ENCODE measurements at places on chromosomes 16 and 17.

DNA sequence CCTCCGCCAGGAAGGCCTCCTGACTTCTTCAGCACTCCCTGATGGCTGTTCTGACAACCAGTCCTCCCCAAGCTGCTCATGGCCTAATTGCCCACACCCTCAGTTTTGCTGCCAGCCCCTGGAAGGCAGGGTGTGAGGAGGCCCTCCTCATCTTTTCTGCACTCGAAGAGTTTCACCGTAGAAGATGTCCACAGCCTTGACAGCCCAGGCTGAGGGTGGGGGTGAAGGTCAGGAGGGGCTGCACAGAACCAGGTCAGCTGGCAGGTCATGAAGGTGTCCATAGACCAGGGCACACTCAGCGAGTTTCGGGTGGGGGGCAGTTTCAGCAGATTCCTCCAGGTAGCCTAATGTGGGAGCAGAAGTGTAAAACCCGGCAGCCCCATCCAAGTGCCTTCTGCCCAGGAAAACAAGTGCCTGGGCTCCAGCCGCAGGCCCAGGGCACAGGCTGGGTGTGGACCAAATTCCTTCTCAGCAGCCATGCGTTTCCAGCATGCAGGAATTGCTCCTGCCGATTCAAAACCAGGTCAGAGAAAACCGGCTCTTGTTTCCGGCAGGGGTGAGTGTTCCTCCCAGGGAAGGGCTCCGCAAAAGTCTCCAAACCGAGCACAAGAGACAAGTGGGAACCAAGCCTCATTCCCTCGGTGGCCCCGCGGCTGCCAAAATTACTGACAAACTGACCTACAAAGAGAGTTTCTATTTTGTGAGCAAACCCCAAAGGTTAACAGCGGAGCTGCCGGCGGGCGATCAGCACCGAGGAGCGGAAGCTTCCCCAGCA lies 228.8 kb downstream of the C16orf78 start:
- DNase-seq: no peak

DNA sequence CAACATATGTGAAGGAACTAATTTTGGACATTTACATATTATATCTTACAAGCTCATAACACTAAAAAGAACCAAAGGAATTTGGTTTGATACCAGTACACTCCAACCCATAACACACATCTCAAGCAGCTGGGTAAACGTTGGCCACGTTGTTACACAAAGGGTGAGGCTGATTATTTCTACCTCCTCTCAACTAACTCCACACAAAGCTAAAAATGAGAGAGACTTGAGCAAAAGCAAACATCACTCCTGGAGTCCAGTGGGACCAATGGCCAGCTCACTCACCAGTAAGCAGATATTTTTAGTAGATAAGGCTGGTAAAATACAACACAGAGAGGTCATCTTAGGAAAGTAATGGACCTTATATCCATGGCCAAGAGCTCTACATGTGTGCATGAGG lies 207.6 kb downstream of the MRTFB start:
- no peak for DNase-seq

GRCh38 chr16:86031141-86031678 lies 132.2 kb downstream of the IRF8 start:
- no peak for DNase-seq

DNA sequence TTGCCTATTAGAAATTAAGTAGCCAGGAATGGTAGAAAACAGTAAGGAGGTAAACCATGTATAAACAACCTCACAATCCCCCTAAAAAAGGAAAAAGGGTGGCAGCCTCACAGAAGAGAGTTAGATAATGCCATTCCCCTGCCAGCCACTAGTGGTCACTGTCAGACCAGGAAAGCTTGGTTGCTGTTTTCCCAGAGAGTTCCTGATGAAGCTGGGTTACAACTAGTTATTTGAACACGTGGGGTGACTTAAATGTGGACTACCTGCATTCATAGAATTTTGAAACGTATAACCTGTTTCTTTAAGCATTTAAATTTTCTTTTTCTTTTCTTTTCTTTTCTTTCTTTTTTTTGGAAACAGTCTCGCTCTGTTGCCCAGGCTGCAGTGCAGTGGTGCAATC lies 5.8 kb downstream of the GPRC5C start:
- DNase-seq: no peak

DNA sequence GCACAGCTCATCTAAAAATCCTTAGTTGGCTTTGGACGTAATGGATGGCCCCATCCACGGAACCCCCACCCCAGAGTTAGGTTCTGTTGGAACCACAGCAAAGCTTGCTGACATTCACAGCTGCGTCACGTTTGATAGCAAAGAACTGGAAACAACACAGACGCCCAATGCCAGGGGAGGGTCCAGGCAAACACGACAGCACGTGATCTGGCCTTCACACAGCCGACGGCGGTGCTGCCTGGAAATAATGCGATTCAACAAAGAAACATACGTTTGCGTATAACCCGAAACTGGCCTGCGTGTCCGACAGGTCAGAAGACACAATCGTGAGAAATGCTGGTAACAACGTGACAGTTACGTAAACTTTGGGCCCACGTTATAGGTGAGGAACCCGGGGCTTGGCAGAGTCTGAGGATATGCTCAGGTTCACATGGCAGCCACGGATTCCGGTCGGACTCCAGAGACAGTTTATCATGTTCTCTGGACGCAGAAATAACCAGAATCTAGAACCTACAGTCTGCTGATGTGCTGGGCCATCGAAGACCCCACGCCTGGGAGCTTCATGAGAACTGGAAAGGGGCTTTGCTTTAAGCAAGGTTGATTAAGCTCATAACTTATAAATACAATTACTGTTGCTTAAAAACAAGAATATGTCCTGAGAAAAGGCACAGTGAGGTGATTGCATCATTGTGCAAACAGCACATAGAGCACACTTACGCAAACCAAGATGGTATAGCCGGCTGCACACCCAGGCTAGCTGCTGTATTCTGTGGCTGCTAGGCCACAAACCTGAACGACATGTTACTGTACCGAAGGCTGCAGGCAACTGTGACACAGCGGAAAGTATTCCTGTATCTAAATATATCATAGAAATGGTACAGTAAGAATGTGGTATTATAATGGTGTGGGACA lies 70.4 kb downstream of the RPH3AL start:
- no peak for DNase-seq

GRCh38 chr16:12680531-12680930 lies 123.2 kb downstream of the CPPED1 start:
- DNase-seq: no peak

GRCh38 chr16:49050607-49051006 lies 231.0 kb downstream of the CBLN1 start:
- no peak for DNase-seq

DNA sequence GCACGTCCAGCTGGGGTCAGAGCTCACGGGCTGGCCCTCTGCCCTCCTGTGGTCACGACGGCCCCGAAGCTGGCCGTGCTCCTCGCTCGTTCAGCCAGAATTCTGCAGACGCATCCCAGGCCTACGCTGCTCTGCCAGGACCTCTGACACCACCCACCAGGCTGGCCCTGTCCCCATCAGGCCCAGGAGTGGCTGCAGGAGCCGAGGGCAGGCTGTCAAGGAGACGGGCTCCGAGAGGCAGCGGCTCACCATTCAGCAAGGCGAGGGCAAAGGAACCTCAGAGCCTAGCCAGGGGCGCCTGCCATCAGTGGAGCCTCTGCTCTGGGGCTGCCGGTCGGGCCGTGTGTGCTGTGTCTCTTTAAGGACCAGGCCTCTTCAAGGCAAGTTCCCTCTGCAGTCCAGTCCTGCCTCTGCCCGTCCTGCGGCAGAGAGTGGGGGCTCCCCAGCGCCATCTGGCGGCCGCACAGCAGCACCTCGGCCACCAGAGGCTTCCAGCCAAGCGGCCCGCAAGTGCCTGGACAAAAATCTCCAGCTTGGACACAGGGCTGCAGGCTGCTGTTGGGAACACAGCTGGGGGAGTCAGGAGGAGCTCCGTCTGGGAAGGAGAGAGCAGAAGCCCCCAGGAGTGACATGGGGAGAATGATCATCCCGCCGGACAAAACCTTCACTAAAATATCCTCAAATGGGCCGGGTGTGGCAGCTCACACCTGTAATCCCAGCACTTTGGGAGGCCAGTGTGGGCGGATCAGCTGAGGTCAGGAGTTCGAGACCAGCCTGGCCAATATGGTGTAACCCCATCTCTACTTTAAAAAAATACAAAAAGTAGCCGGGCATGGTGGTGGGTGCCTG lies 7.4 kb upstream of the ABR start:
- DNase-seq: peak; percentile 87

- no peak for DNase-seq
Observed at GRCh38 chr17:17722081-17722905, 41.0 kb downstream of the RAI1 start.

GRCh38 chr16:27801289-27801945 lies 251.5 kb downstream of the KATNIP start:
- DNase-seq: no peak

DNA sequence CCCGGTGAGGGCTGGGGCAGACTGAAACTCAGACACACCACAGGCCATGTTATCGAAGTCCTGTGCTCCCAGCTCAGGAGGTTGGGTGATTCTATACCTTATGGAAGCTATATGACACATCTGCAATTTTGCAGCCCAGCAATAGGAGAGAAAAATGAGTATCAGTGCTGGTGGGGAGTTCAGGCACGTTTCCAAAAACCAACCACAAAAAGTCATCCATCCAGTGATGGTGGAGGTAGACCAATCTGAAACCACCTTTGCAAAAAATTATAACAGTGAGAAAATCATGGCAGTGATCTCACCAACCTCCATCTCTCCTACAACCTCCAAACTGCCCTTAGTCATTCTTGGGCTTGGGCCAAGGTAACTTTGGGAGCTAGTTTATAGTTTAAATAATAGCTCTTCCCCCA lies 327.9 kb downstream of the SLC39A11 start:
- no peak for DNase-seq

DNA sequence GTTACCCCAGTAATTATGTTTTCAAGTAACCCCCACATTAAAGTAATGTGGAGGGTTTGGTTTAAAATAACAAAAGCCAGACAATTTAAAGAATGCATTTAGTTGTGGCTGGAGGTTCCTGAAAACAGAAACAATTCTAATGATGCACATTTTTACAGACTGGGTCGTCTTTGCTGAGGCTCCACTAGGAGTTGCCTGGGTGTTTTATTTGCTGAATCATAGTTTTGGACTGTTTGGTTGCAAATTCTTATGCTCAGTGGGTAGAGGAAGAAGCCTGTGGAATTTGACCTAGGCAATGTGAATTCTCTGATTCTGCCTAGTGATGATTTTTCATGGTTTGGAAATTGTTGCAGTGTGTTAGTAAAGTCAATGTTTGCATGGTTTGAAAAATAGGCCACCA lies 16.3 kb downstream of the SHISA9 start:
- no peak for DNase-seq

- no peak for DNase-seq
Observed at GRCh38 chr17:866568-867103, 84.5 kb downstream of the MRM3 start.

- no peak for DNase-seq
Observed at GRCh38 chr16:54697677-54698076, 233.0 kb upstream of the IRX5 start.

DNA sequence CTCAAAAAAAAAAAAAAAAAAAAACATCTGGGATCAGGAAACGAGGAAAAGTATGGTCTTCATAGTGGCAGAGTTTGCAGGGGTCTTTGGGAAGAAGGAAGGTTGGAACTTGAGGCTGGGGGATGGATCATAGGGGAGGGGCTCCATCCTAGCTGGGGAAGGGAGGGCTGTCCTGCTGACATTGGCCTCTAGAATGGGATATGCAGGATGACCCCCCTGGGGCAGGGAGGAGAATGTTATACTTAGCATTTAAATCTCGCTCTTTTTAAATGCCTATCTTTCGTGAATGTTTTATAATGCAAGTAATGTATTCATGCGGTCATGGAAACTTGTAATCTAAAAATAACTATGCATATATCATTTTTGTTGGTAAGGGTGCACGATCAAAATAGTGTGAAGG lies 33.2 kb downstream of the TMEM235 start:
- no peak for DNase-seq

- no peak for DNase-seq
Observed at GRCh38 chr16:53980675-53981074, 276.7 kb downstream of the FTO start.

DNA sequence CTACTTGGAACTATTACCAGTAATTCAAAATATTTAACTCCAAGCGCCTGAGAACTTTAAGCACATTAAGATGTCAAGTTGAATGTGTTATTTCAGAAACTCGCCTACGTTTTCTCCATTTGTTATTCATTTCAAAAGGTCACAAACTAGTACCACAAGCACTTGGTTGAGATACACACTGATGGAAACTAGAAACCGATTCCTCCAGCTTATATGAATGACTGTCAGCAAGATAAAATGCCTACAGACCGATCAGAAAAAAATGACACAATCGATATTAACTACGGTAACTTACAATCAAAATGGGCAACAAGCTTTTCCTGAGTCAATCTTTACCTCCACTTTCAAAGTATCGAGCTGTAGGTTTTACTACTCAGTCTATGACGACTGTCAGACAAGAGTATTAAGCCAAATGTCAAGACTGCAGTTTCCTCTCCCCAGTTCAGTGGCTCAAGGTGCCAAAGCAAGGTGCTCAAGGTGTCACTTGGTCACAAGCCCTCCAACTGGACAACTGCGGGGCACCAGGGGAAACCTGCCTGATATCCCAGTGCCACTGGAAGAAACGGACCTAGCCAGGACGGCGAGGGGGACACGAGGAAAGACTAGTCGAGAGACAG lies 678 bp downstream of the SRP68 start:
- no peak for DNase-seq

DNA sequence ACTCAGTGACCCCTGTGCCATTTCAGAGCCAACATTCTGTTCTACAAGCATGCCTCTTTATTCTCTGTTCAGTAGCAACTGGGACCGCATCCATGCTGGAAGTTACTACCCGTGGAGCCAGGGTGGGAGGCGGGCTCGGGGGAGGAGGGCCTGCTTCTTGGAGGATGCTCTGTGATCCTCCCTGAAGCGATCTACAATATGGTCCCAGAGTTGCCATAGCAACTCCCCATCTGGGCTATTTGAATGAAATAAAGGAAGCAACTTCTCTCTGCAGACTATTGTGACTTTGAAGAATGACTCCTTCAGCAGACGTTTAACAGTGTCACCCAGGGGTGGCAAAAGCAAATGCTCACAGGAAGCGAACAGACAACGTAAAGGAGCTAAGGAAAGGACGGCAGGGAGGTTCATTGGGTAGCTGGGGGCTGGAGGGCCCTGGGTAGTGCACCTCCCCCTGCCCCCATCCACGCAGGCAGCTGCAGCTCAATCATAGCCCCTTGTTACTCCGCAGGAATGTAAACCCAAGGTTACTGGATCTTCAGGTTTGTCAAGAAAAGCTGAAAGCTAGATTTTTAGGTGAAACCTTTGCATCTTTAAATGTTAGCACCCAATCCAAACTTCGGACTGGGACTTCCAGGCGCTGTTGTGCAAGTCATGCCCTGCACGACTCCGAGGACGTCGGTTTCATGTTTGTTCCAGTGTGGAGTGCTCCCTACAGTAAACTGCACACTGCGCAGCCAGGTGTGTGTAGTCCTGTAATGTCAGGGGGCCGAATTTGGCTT lies 51.1 kb upstream of the MEAK7 start:
- DNase-seq: no peak

Data from fibroblast of the conjunctiva (primary cell).